RCC 7860 (cell line): ENCODE measurements at places on chromosomes 1 and 21.

GRCh38 chr1:17314491-17314971 lies 6.5 kb downstream of the PADI4 start:
- DNase-seq, result no peak

DNA sequence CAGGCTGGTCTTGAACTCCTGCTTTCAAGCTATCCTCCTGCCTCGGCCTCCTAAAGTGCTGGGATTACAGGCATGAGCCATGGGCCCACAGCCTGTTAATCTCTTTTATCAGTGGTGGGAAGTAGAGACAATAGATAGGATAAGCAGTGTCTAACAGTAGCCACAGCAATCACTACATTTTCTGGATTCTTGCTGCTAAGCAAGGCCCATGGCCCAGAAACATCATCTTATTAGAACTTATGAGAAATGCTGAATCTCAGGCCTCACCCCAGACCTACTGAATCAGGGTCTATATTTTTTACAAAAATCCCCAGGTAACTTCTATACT lies 29.7 kb downstream of the IGFN1 start:
- no peak for DNase-seq

GRCh38 chr1:74502432-74502831 lies 10.0 kb downstream of the LRRC53 start:
- peak; percentile 11 for DNase-seq

DNA sequence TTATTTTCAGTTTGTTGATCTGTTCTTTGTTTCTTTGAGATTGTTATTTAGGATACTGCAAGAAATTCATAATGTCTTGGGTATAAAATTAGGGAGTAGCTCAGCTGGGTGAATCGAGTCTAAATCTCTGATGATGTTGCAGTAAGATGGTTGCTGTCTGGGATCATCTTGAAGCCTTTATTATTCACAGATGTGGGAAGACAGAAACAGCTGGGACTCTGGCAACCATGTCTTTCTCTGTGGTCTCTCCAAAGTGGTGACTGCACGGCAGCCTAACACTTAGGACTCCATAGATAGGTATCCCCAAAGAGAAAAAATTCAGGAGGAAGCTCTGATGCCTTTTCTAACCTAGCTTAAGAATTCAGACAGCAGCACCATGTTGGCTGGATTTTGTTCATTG lies 52.7 kb downstream of the RAP1A start:
- no peak for DNase-seq

- no peak for DNase-seq
Measured at GRCh38 chr1:45051005-45051772, 39.1 kb downstream of the UROD start.

GRCh38 chr1:48223366-48224240 lies 1.1 kb downstream of the SLC5A9 start:
- no peak for DNase-seq

DNA sequence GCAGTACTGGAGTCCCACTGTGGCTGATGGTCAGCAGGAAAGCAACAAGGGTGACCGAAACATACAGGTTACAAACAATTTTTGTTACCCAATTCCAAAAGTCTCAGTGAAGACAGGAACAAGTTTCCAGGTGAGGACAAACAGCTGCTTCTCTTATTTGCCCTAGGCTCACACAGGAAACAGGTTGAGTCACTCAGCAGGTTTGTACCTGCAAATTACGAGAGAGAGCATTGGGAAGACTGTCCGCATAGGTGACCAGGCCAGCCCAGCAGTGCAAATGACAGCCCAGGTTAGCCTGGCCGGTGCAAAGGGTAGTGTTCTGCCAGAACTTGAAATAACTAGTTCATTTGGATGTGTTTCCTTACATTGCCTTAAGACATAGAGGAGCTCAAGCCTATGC lies 40.0 kb upstream of the DSCAM start:
- DNase-seq, result no peak

DNA sequence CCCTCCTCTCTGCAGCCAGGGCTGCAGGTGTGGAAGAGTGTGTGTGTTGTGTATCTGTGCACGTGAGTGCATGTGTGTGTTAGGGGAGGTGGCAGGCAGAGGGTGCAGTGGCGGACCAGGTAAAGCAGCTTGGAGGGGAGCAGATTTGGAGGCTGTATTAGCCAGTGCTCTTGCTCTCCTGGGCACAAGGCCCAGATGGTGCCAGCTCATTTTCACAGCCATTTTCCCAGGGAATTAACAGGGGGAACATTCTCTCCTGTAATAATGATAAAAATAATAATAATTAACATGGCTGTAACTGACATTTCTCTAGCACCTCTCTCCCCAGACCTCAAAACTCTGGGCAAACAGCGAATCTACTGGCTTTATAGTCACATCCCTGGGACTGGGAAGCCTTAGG lies 43.6 kb downstream of the LRRN2 start:
- DNase-seq, result no peak

DNA sequence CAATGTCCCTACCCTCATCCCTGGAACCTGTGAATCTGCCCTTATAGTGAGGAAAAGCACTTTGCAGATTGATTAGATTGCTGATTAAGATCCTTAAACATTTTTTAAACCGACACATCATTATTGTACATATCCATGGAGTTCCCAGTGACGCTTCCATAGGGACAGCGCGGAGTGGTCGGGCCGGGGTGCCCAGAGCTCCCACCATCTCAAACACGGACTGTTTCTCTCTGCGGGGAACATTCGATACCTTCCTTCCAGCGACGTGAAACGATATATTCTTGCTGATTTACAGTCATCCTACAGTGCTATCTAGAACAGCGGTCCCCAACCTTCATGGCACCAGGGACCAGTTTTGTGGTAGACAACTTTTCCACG lies 4.0 kb downstream of the KRTAP10-12 start:
- no peak for DNase-seq

DNA sequence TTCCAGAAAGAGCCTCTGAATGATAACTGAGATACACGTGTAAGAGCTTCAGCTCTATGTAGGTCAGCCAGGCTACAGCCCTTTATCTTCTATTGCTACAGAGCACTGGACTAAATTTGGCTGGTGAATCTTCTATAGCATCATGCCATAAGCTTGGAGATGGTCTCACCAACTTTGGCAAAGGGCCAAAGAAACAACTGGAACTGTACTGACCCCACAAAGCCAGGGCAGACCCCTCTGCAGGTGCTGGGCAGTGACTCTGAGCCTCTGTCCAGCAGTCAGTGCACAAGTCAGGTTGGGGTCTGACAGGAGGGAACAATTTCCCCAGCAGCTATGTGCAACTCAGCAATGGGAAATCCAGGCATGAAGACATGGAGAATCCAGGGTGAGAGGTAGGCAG lies 57.8 kb upstream of the NFASC start:
- no peak for DNase-seq

DNA sequence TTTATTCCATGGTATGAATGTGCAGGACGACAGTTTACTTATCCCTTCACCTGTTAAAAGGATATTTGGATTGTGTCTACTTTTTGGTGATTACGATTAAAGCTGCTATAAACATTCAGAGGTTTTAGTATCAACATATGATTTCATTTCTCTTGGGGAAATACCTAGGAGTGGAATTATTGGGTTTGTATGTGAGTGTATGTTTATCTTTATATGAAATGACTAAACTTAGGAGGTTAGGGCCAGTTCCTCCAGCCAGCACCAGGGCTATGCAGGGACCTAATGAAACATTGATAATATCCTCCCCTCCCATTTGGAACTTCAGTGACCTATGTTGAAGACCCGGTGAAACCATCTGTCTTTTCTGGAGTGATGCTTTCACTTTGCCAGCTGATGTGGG lies 13.8 kb downstream of the TMEM51 start:
- DNase-seq, result peak; percentile 10

- no peak for DNase-seq
Measured at GRCh38 chr1:36675106-36675505, 192.4 kb upstream of the CSF3R start.
